ENCODE measurements at places on chromosomes 2 and 18. TPM values are rescaled to one million over a fixed set of nuclear protein-coding genes. Genes with fewer than 3 reads are reported as not detected.

GRCh38 chr2:238425979-238426567, 654 bp upstream of the ASB1 start:
- DNase-seq: no peak

DNA sequence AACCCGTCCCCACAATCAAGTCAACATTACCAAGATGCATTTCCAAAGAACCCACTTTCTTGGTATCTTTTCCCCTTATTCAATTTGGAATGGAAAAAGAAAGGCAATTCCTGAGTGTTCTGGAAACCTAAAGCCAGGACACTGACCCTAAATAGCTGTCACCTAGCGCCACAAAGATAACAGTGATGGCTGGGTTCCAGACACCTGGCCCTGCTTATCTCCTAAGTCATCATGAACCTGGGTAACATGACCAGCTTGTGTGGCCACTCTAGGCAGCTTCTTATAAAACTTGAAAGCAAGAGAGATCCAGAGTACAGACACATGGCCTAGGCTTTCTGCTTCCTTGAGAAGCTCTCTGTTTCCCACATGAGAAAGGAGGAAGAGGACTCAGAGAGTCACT, 95.4 kb downstream of the BOD1L2 start:
- DNase-seq: no peak

- no peak for DNase-seq
Observed at GRCh38 chr2:42267530-42267929, 93.5 kb downstream of the COX7A2L start.

GRCh38 chr2:40244251-40244650, 207.6 kb downstream of the SLC8A1 start:
- peak; percentile 8 for DNase-seq

DNA sequence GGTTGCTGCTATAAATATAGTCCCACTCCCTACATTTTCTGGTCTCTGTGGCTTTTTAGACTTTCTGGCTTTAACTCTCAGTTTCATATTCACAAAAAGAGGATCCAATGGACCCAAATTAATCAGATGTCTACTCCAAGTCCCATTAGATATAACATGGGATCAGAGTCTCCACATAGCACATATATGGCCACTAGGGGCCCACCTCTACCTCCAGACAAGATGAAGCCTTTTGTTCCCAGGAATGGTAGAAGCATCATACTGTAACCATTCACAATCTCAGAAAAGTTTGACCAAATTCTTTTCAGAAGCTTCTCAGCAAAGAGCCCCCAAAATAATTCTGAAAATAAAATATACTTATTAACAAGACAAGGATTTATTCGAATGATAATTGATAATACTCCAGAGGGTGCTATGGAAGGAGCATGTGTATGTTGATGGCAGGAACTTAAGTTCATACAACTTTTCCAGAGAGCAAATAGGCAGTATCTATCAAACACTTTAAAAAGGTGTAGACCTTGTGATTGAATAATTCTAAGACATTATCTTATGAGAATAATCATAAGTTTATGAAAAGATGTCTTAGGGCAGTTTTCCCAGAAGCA, 382.3 kb upstream of the CRIM1 start:
- peak; percentile 78 for DNase-seq

DNA sequence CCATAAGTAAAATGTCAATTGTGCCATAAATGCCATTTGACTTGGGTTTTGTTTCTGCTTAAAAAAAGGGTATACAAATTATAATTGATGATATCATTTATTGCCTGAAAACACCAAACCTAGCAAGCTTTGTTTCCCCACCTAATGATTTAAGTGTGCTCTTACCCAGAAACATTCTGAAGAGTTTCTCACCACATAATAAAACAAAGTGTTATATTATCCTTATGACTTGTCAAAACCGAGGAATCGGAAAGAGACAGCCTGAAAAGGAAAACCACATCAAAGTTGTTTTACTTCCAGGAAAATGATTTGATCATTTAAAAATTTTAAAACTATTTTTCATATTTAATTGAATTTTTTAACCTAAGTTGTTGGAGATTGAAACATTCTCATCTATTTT, 170.5 kb upstream of the SLC39A10 start:
- DNase-seq: no peak

- DNase-seq: peak; percentile 98
Observed at GRCh38 chr2:205390866-205391265, 291.4 kb upstream of the NRP2 start.

Gene INHBB
- total RNA-seq: 21.1 TPM

Gene CRYBA2
- total RNA-seq: not detected

Gene KCNK3
- total RNA-seq: not detected

Gene EPB41L5
- 23.2 TPM for total RNA-seq

Gene HRH4
- total RNA-seq: not detected

All from lung microvascular endothelial cell (primary cell).